ENCODE measurements at places on chromosomes 11 and 22.
A peak's percentile ranks its signal among the peaks of the same experiment; 100 is the strongest.

DNA sequence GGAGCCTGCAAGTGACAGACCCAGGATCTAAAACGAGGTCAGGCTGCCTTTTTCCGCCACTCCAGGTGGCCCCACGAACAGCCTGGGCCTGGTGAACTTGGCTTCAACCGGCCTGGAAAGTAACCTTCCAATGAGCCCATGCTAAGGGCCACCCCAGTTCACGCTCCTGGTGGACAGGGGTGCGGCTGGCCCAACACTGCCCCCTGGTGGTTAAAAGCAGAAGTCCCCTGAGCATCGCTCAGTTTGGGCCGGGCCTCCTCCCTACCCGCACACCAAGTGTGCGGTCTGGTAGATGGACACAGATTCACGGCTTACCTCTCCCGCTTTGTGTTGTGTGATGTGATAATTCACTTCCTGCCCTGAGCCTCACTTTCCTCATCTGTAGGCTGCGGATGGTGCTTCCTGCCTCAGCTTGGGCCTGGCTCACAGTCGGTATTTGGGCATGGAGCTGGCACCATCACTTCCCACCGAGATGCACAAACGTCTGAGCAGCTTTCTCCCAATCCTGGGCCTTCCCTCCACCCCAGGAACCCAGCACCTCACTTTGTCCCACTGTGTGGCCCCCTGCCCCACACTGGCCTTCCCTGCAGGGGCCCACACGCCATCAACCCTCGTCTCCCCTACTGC lies 13.7 kb upstream of the SEC14L3 start:
- DNase-seq = peak; percentile 34

DNA sequence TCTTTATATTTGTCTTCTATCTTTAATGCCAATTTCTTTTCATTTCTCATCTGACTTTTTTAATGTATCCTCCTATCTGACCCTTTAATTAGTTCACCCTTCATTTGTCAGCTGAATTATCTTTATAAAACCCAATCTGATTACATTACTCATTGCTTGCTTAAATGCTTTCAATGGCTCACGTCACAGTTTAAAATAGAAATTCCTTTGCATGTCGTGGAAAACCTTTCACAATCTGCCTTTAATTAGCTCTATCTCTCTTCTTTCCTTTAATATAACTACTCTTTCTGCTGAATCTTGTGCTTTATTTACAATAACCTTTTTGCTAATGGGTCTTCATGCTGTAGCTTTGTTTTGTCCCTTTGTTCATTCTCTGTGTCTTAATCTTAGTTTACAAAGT lies 125.7 kb downstream of the DYNC2H1 start:
- DNase-seq = no peak

DNA sequence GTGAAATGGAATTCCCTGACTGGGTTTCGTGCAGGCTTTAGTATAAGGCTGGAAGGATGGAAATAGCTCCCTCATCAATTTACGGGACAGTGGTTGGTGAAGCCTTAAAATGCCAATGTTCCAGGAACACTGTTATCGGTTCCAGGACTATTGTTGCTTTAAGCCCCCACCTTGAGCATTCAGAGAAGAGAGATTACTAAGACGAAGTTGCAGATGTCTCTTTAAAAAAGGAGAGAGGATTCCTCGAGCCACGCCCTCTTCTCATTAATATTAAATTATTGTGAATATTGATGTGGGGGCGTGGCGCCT lies 195 bp upstream of the CREB3L1 start:
- DNase-seq = no peak

- no peak for DNase-seq
Observed at GRCh38 chr11:10409207-10409661, 45.8 kb upstream of the AMPD3 start.

DNA sequence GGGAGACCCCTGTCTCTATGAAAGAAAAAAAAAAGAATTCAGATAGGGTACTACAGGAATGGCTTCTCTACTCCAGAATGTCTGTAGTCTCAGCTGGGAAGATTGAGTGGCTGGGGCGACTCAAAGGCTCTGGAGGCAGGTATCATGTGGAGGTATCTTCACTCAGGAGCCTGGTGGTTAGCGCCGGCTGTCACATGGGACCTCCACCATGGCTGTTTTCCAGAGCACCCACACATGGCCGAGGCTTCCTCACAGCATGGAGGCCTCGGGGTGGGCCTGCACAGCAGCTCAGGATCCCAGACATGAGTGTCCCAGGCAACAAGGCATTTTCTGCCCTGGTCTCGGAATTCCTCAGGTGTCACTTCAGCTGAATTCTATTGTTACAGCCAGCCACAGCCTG lies 10.1 kb downstream of the RPS13 start:
- no peak for DNase-seq

DNA sequence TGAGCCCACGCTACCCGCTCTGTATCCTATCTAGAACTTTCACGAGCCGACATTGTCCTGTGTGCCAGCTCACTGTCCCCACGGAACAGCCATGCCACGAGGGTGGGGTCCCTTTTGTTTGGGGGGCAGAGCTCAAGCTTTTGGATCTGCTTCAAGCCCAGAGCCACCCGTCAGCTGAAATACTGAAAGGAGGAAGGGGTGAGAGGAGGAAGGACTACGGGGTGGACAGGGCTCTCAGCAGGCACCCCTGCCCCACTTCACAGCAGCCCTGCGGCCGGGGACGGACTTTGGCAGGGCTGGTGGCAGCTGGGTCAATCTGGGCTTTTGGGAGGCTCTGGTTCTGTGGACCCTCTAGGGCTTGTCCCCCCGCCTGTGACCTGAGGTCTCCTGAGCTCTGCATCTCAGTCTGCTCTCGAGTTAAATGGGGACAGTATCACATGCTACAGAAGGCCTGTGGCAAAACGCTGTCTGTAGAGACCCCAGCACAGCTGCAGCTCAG lies 30.0 kb upstream of the MUC5AC start:
- no peak for DNase-seq

- DNase-seq = no peak
Observed at GRCh38 chr22:49763138-49763537, 64.5 kb downstream of the BRD1 start.

- no peak for DNase-seq
Observed at GRCh38 chr11:41446107-41446506, 13.3 kb downstream of the LRRC4C start.

DNA sequence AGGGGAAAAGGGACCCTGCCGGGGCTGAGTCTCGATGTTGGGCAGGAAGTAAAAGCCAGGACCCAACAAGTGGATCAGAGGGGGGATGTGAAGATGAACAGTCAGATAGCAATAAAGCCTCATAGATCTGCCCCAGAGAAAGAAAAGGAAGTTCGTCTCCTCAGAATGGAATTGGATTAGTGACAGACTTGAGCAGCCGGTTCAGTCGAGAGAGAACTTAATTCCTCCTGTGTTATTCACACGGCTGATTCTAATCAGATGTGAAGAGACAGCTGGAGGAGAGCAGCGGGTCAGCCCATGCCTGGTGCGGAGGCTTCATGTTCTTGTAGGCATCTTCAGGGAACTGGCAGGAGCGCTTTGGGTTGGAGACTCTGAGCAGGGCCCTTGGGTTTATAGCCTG lies 29.3 kb upstream of the CABP7 start:
- no peak for DNase-seq

GRCh38 chr22:36660510-36660840 lies 43.1 kb downstream of the CACNG2 start:
- no peak for DNase-seq

- DNase-seq = no peak
Observed at GRCh38 chr22:37109242-37109917, at the start of gene TMPRSS6. TMPRSS6 (minus strand) TSS chr22:37109713; CDS start chr22:37103417, 6,296 bp downstream.

DNA sequence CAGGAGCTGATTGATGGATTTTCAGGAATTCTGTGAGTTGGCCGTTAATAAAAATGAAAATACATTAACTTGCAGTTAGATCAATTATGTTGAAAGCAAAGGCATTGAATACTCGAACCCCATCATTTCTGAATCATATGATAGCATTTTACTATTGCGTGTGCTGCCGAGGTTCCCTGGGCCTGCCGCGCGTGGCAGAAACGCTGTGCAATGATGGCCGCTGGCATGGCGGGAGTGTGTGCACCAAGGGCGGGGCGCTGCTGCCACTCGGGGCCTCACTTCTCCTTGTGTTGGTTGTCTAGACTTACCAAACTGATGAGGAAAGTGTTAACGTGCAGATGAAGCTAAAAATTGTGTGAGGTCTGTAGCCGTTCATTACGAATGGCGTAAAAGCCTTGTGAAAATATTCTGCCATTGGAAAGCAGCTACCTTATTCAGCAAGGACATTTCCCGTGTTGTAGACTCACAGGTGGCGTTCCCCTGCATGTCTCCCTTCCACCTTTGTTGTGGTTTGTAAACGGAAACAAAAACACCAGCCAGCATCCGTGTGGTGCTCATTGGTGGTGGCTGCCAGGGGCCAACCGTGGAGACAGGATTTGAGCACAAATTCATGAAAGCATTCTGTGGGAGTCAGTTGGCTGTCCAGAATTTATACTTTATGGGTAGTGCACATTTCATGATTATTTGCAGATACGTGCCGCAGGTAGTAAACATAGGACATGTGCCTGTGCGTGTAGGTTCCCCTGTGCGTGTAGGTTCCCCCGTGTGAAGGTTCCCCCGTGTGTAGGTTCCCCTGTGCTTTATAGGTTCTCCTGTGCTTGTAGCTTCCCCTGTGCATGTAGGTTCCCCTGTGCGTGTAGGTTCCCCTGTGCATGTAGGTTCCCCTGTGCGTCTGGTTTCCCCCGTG lies 5.9 kb upstream of the GRAMD4 start:
- no peak for DNase-seq

DNA sequence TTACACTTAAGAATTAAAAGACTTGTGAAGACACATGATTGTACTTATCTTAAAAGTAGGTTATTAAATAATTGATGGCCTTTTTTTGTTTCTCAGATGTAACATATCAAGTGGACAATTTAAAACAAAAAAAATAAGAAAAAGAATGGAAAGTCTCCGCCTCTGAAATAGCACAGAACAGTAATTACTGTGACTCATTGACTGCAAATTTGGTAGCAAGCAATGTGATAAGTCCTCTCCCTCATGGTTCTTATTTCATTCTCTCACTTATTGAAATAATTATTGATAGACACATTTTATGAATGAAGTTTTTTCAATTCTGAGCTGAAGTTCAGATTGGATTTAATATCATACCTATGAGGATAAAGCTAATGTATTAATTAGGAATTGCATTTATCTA lies 717.9 kb upstream of the LUZP2 start:
- no peak for DNase-seq

GRCh38 chr22:46129390-46130041 lies 20.8 kb upstream of the PPARA start:
- DNase-seq = no peak

DNA sequence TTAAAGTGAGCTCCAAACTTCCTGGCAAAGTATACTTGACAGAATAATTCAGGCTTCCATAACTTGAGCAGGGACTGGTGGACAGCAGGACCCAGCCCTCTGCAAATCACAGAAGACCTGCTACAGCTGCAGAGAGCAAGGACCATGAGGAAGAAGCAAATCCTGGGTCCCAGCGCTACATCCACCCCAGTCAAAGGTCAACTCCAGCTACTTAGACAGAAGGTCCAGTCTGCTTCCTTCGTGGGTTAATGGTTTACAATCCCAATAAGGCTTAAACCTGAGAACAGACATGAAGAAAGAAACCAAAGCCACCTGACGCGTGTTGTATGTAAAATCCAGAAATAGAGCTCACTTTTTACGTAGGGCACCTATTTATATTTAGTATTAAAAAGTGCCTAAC lies 57.7 kb downstream of the SHANK2 start:
- DNase-seq = no peak

DNA sequence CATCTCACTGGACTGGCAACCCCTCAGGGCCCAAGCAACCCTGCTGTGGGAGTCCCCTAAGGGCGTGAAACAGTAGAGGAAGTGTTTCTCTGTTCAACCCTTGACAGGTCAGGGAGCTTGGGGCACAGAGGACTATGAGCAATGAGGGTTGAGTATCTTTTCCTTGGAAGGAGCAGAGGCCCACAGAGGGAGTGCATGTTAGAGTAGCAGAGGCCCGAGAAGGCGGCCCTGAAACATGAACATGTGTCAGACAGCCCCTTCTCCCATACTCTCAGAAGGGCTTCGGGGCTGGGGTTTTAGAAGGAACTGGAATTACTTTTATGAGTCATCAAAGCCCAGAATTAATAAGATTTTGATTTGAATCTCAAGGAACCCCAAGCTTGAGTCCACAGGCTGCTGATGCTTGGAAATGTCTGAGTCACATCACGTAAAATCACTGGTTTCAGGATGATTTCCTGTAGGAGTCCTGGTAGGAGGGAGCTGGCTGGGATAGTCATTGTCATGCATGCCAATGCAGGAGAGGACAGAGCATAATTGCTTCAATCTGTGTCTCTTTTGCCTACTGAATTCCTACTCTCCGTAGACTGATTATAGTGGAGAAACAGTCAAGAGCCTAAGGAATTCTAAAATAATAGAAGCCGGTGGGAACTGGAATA lies 22.6 kb downstream of the C11orf71 start:
- no peak for DNase-seq

Data from NCI-H460 (cell line).